ACHN (cell line): ENCODE measurements at places on chromosomes 4 and X.

DNA sequence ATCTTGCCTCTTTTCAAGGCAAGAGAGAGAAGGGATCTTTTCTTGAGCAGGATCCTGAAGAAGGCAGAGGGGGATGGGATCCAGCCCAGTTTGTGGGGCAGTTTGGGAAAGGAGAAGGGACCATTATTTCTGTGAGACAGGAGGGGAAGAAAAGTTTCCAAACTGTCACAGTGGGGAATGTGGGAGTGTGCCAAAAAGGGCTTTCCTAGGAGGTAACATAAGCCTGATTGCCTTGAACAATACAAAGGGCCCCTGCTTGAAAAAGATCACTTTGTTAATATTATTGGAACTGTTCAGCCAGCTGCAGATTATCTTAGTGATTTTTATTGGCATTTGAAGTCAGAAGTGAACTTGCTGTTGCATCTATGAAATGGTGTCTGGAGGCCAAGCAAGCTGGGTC, 55.2 kb downstream of the MTM1 start:
- DNase-seq, result no peak

DNA sequence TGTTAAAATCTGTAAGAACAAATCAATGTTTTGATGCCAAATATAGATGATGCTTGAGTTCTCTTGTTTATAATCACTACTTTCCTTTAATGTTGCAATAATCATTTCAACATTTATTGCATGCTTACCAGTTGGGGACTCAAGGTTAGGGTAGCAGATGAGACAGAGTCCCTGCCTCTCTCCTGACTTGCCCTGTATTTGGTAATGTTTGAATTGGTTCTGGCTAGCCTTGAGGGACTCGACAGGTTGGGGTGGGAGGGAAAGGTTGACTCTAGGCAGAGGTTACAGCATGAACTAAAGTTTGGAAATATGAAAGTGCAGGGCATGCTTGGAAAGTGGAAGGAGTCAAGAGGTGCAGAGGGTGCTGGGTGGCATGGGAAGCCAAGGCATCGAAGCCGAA, 2.0 kb downstream of the SEC24B start:
- DNase-seq, result no peak

DNA sequence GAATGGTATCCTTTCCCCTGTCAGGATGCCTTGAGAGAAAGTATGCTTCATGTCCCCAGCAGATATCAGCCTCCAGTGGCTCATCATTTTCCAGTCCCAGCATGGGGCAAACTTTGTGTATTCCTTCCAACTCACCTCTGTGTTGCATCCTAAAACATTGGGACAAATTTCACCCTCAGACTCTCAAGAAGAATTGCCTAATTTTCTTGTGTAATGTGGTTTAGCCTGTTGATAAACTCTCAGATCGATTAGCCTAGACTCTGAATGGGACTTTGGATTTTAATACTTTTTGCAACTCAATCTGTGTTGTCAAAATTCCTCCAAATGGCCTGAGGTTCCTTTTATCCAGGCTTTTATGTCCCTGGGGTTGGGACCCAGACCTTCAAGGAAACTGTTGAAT, 805.3 kb downstream of the C4orf33 start:
- no peak for DNase-seq

DNA sequence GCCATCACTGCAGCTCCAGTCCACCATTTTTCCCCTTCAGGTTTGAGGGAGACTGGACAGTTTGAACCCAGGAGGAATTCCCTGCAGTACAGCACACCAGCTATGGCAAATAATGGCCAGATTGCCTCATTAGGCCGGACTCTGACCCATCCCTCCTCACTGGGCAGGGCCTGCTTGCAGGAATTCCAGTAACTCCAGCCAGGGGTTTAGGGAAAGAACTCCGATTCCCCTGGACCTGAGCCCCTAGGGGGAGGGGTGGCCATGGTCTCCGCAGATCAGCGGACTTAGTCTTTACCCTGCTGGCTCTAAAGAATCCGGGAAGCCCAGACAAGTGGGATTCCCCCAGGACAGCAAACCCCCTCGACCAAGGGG, 342.8 kb downstream of the DMD start:
- no peak for DNase-seq

DNA sequence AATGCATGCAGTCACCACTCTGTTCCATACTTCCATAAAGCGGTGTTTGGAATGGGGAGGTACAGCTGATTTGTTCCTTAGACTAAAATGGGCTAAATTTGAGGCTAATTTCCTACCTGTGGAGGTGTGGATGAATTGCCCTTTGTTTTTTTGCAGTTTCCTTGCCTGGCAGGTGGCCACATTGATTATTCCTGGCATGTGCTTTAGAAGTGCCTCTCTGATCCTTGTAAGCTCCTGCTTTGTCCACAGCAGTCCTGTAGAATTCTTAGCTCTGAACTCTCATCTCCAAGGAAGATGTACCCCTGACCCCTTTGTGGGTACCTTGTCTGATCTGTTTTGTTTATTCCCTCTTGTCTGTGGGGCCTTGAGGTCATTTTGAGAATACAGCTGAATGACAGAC, 136.8 kb downstream of the ADGRL3 start:
- DNase-seq, result no peak

DNA sequence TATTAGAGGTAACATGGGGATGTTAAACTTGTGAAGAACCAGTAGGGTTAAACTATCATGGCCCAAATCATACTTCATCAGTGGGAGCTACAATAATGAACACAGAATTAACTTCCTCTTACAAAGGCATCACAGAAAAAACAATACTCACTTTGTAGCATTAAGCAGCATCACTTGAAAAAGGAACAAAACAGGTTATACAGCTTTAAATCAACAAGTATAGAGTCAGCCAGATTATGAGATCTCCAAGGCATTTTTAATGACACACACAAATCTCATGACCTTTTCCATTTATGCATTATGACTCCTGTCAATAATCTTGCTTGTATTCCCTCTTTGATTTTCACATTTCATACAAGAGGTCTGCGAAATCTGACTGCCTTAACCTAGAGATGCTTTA, 18.3 kb downstream of the FBXL5 start:
- no peak for DNase-seq

GRCh38 chrX:67044029-67044653, 405.3 kb upstream of the EDA2R start:
- no peak for DNase-seq

DNA sequence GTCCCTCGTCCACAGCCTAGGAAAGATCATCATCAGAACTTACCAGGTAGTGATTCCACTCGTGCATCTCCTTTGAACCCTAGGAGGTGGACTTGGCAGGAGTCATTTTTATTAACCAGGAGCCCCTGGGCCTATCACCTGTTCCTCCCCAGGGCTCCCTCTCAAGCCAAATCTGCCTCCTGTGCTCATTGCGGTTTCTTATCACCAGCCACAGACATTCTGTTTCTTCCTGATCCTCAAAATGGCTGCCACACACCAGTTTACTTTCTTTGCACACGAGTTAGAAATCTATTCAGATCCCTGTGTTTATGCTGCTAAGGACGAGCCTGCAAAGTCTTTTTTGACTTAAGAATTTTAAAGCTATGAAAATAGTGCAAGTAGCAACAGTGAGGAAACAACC, 354.5 kb upstream of the BOD1L1 start:
- DNase-seq, result no peak

DNA sequence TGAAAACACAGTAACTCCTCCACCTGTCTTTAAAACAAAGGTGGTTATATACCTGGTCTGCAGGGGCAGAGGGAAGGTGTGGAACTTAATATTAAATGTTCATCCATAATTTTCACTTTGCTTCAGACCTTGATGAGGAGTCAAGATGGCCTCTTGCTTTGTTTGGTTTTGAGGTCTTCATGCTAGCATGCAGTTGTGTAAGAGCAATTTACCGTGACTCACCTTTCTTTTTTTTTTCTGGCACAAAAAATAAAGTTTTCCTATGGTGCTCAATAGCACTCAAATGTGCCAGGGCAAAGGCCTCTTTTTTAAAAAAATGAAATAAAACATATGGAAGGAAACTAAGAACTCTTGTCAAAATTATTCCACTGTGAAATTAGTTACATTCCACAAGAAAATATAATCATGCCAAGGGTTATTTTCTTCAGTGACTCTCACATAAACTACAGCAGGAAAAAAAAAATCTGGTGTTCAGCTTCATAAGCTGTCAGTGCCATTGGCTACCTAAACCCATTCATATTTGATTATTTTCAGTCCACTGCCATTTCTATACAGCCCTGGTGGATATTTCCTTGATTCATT, 128.2 kb downstream of the SLC7A11 start:
- DNase-seq, result no peak

GRCh38 chr4:5215321-5215720, 164.0 kb downstream of the STK32B start:
- no peak for DNase-seq

GRCh38 chr4:146359771-146360170, 145.4 kb downstream of the REELD1 start:
- DNase-seq, result no peak

- DNase-seq, result peak; percentile 23
Observed at GRCh38 chr4:87032884-87033533, 98.2 kb downstream of the AFF1 start.

GRCh38 chr4:106493086-106493485, 124.5 kb upstream of the GIMD1 start:
- no peak for DNase-seq

DNA sequence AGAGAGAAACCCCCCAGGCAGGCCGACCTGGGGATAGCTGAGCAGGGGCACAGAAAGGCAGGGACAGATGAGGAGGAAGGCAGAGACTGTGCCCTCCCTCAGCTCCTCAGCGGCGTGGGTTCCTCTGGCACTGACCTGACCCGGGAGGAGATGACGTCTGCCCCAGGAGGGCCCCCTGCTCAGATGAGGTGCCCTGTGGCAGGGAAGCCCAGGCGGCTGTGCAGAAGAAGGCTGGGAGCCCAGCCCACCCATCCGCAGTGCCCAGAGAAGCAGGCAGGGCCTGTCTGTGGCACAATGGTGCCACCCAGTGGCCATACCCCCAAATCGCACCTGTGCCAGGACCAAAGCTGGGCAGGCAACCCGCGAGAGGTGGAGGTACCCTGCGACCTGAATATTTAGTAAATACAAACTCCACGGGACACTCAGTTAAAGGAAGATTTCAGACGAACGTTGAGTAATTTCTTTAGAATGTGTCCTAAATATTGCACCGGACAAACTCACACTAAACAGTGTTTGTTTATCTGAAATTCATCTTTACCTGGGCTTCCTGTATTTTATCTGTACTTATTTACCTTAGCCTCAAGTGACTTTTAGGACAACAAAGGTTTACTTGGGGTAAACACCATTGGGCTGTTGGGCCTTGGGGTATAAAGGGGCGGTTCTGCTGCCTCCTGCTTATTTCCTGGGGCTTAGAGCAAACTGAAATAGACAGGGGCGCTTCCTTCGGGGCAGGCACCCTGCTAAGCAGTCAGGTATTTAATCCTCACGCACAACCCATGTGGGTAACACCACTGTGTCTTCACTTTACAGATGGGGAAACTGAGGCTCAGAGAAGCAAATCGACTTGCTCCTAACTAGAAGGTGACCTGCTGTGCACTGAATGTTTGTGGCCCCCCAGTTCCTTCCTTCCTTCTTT, 46.5 kb upstream of the HMX1 start:
- DNase-seq, result peak; percentile 43

- no peak for DNase-seq
Observed at GRCh38 chr4:30860978-30861377, 140.8 kb downstream of the PCDH7 start.
